ENCODE measurements at places on chromosomes 12 and 14. TPM values are rescaled to one million over a fixed set of nuclear protein-coding genes. Genes with fewer than 3 reads are reported as not detected.

GRCh38 chr14:36659010-36659821, 2.4 kb upstream of the PAX9 start:
- H3K4me3 ChIP-seq: peak overlapping the region; percentile 26
- H3K4me1 ChIP-seq: peaks cover 19% of the 10 kb centered on the region
- peaks cover 99% of the 10 kb centered on the region for H3K27me3 ChIP-seq
- no peak overlapping the region for H3K27ac ChIP-seq
- DNase-seq: no peak
- H3K36me3 ChIP-seq: no peaks in the 10 kb centered on the region

- no peaks in the 10 kb centered on the region for H3K36me3 ChIP-seq
- H3K4me3 ChIP-seq: no peak overlapping the region
- H3K27me3 ChIP-seq: no peaks in the 10 kb centered on the region
- H3K27ac ChIP-seq: no peak overlapping the region
- peak; percentile 64 for DNase-seq
- peaks cover 4% of the 10 kb centered on the region for H3K4me1 ChIP-seq
Observed at GRCh38 chr14:55752580-55753390, 172.8 kb downstream of the KTN1 start.

DNA sequence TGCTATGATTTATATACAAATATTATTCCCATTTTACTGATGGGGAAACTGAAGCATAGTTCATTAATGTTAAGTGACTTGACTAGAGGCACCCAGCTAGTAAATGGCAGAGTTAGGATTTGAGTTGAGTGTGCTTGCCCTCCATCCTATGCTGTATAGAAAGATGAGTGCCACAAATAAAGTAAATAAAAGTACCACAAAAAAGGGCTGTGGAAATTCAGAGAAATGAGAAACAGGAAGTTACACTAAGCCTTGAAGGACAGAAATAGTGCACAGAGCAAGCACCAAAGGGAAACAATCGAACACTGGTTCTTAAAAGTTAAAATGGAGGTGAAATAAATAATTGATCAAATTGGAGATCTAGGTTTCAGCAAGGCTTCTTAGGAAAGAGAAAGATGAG, 9.2 kb upstream of the ABCD2 start:
- H3K27ac ChIP-seq: no peak overlapping the region

- no peaks in the 10 kb centered on the region for H3K4me1 ChIP-seq
- no peak overlapping the region for H3K4me3 ChIP-seq
- H3K27ac ChIP-seq: no peak overlapping the region
- no peak for DNase-seq
Observed at GRCh38 chr14:81205639-81206038, 15.1 kb downstream of the GTF2A1 start.

DNA sequence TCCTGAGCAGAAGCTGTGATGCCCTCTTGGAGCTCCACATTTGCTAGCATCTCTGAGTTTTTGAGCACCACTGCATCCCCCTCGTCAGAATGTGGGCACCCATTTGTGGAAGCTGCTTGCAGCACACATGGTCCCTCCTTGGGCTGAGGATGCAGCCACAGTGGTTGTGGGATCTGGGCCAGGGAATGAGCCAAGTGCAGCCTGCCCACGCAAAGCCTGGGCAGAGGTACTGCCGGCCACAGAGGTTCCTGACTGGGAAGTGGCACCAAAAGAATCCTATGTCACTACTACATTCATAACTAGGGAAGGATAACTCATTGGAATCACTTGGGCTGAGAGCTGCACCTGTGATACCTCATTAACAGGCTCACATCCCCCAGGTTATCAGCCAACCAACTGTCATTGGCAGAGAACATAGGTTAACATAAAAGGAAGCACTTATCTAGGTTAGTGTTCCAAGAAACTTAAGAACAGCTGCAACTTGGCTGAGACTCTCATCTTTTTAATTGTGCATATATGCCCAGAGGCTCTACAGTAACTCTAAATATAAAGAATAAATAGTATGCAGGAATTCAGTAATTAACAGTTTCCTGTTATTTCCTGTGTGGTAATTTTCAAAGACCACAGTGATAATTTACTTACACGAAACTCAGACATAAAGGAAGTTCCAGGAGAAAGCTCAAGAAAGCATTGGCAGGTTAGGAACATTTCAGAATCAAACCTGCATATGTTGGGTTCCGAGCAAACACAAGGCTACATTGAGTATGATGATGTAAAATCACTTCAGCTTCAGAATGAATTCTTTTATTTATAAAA, 145.3 kb downstream of the BCAT1 start:
- no peaks in the 10 kb centered on the region for H3K36me3 ChIP-seq
- no peaks in the 10 kb centered on the region for H3K27me3 ChIP-seq
- no peak overlapping the region for H3K27ac ChIP-seq
- H3K4me3 ChIP-seq: no peak overlapping the region
- no peaks in the 10 kb centered on the region for H3K4me1 ChIP-seq

DNA sequence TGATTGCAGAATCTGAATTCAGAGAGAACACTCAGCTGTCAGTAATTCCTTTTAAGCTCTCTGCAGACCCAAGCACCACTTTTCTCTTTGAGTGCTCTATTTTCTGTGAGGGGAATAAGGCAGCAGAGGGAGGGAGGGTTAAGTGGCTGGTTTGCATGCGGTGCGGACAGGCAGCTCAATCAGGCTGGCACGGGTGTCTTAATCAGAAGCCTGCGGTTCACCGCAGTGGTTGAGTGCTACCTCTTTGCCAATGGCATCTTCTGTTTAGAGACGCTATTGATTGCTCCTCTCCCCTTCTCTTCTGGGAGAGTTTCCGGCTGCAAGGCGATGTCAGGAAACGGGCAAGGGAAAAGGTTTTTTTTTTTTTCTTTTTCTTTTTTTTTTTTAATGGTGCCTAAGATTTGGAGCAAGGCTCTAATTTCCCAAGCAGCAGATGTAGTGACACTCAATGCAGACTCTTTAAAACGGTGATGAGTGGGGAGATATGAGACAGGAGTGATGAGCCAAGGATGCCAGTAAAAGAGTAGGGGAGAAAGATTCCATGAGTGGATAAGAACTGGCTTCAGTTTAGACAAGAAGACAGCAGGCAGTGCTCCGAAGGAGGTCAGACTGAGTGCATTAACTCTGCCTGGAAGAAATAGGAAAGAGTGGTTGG, 533.7 kb upstream of the SEL1L start:
- no peaks in the 10 kb centered on the region for H3K36me3 ChIP-seq
- no peak overlapping the region for H3K27ac ChIP-seq
- H3K27me3 ChIP-seq: no peaks in the 10 kb centered on the region
- no peaks in the 10 kb centered on the region for H3K4me1 ChIP-seq
- no peak for DNase-seq

DNA sequence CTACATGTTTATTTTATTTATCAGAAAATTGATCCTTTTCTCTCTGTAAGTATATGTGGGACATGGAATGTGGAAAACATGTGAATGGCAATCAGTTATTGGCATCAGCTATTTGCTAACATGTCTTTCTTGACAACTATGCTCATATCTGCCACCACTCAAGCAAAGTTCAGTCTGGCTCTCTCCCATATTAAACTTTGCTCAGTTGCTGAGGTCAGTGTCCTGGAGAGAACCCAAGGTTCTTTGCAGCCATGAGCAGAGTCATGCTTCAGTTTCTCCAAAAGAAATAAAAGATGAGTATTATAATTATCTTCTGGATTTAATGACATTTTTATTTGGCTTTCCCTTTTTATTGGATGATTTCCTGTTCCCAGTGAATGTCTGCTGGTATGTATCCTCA, 42.6 kb downstream of the A2M start:
- H3K36me3 ChIP-seq: peaks cover 16% of the 10 kb centered on the region
- H3K4me3 ChIP-seq: no peak overlapping the region

- no peak for DNase-seq
- no peak overlapping the region for H3K4me3 ChIP-seq
- H3K4me1 ChIP-seq: no peaks in the 10 kb centered on the region
- H3K27me3 ChIP-seq: no peaks in the 10 kb centered on the region
- H3K36me3 ChIP-seq: no peaks in the 10 kb centered on the region
- no peak overlapping the region for H3K27ac ChIP-seq
Observed at GRCh38 chr14:26820138-26820537, 222.3 kb upstream of the NOVA1 start.

DNA sequence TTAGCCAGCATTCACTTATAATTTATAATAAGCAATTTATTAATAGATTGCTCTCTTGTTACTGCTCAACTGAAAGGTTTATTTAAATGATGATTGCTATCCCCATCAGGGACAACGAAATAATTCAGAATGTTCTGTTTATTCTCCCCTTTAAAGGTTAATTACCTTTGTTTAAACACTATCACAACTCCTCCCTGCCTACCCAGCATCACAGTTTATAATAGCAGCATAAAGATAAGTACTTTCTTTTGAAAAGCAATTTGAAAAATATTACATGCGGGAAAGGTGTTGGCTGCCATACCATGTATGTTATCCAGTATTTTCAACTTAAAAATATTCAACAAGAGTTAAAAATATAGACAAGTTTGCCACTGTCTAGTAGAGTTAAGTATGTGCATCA, 30.6 kb downstream of the SCAF11 start:
- H3K36me3 ChIP-seq: no peaks in the 10 kb centered on the region
- H3K27me3 ChIP-seq: no peaks in the 10 kb centered on the region
- no peak overlapping the region for H3K27ac ChIP-seq
- H3K4me3 ChIP-seq: no peak overlapping the region
- no peak for DNase-seq
- no peaks in the 10 kb centered on the region for H3K4me1 ChIP-seq

Gene AVPR1A
- total RNA-seq: 7.5 TPM

Gene TMEM119
- total RNA-seq: 12.5 TPM

Gene HRK
- 0.16 TPM for total RNA-seq

Gene SLC25A47
- total RNA-seq: not detected

Gene PLEK2
- 3.4 TPM for total RNA-seq

Gene CS
- 103 TPM for total RNA-seq

Gene SCN8A
- total RNA-seq: 5.0 TPM

Gene XPOT
- total RNA-seq: 52.7 TPM

Gene MFAP5
- 36.7 TPM for total RNA-seq

Gene REP15
- 0.64 TPM for total RNA-seq
